CD4-positive, alpha-beta T cell treated with Interleukin-17A for 4 hours (primary cell): ENCODE measurements at places on chromosomes 7 and 10.

GRCh38 chr7:54543051-54543488 is 895 bp downstream of the VSTM2A start:
- DNase-seq: no peak

DNA sequence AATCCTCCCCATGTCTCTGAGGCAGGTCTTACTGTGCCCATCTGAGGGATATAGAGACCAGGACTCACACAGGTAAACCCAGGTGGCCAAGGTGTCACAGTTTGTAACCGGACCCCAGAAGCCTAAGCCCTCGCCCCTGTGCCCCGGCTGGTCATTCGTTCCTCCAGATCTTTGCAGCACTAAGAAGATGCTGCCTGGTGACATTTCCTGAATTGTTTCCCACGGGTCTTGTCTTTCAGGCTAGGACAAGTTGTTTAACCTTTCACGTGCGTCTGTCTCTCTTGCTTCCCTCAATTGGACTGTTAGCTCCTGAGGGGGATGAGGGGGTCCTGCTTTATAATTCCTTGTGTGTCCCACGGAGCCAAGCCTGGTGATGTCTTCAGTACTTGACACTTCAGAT is 158.0 kb downstream of the KCNMA1 start:
- DNase-seq: no peak

DNA sequence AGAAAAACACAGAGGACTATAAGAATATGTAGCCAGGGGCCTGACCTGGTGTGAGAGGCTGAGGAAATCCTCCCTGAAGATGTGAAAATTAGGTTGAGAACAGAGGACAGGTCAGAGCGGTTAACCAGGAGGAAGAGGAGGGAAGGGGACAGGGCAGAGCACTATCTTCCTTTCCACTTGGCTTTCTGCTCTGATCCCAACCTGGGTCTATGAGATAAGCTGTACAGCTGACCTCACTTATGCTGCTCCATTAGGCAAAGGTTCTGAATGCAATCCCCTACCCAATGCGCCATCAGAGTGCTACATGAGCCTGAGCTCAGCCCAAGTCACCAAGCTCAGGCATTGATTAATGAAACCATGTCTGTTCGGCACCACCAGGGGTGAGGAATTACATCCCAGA is 10.5 kb downstream of the LIPA start:
- no peak for DNase-seq

- no peak for DNase-seq
These were observed 504.9 kb downstream of the PTPRN2 start for GRCh38 chr7:158082761-158083160.

DNA sequence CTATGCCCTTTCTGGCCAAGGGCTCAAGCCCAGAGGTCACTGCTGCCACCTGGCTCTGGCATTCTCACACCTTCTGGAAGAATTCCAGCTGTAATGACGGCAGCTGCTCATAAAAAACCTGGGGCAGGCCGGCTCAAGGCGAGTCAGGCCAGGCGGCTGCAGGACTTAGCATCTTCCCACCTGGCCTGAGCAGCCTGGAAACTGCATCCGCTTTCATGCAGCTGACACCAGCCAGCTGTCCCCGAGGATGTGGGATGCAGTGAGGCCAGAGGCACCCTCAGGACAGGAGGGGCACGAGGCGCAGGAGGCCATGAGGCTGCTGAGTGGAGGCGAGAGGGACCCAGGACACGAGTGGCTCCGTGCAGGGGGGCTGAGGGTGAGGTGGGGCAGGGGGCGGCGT is 47.5 kb upstream of the ADGRA1 start:
- no peak for DNase-seq

DNA sequence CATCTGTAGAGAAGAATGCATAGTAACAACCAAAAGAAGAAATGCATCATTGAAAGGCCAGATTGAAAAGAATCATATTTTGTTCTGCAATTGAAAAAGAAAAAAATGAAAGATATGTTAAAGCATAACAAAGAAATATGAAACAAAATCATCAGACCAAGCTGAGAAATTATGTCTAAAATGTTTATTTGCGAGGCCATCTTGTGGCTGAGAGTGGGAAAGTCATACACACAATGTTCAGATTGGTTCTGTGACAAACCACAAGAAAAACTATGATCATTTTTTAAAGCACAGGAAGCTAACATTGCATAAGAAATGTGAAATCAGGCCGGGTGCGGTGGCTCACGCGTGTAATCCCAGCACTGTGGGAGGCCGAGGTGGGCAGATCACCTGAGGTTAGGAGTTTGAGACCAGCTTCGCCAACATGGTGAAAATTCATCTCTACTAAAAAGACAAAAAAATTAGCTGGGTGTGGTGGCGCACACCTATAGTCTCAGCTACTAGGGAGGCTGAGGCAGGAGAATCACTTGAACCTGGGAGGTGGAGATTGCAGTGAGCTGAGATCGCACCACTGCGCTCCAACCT is 36.6 kb downstream of the ABCB5 start:
- DNase-seq: no peak

GRCh38 chr7:132004529-132004928 is 448.1 kb upstream of the PODXL start:
- no peak for DNase-seq

- no peak for DNase-seq
These were observed 10.0 kb downstream of the CYP3A5 start for GRCh38 chr7:99669782-99670181.

DNA sequence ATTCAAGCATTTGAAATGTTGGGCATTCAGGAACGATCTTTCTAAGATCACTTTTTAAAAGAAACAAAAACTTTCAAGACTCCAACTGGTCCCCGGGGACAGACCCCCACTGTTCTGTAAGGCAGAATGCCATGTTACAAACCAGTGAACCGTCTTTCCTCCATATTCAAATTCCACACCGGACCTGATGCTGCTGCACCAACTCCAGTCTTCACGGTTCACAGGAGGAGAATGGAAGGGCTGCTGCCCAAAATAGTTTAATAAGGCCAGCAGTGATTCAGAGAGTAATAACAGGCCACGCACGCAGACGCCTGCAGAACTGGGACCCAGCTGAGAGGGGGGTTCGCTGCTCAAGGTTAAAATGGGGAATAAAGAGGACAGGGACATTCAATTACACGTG is 47.2 kb downstream of the OSBPL3 start:
- no peak for DNase-seq

DNA sequence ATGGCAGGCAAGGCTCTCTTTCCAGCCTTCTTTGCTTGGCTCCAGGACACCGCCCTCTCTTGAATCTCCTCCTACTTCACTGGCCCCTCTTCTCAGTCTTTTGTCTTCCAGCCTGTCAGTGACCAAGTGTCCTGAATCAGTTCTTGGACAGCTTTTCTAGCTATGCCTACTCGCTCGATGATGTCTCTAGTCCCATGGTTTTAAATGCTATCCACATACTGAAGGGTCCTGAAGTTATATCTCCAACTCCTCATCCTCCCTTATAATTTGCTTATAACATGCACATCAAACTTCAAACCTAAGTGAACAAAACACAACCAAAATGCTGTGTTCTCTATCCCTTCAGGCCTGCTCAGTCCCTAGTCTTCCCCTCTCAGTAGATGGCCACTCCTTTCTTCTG is 5.0 kb upstream of the GOLGA7B start:
- no peak for DNase-seq

- DNase-seq: no peak
These were observed 850.6 kb downstream of the TYW1 start for GRCh38 chr7:67847092-67847787.

- no peak for DNase-seq
These were observed 17.4 kb downstream of the ITGB1 start for GRCh38 chr10:32940321-32941301.

- peak; percentile 39 for DNase-seq
These were observed 1.5 kb downstream of the MAFK start for GRCh38 chr7:1531979-1532455.

DNA sequence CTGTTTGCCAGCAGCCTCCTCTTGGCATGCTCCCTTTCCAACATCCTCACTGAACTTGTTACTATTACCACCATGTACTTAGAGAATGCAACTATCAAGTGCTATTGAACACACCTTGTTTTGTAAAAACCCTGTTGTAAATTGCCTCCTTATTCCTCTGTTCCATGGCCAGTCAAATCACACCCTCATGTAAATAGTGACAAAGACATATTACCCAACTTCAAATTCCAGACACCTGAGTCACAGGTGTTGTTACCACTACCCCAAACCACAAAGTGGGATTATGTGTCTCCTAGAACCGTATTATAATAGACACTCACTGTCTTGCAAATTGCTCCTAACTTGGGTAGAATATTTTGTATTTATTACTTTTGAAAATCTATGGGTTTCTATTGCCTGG is 263.2 kb upstream of the C7orf33 start:
- no peak for DNase-seq

DNA sequence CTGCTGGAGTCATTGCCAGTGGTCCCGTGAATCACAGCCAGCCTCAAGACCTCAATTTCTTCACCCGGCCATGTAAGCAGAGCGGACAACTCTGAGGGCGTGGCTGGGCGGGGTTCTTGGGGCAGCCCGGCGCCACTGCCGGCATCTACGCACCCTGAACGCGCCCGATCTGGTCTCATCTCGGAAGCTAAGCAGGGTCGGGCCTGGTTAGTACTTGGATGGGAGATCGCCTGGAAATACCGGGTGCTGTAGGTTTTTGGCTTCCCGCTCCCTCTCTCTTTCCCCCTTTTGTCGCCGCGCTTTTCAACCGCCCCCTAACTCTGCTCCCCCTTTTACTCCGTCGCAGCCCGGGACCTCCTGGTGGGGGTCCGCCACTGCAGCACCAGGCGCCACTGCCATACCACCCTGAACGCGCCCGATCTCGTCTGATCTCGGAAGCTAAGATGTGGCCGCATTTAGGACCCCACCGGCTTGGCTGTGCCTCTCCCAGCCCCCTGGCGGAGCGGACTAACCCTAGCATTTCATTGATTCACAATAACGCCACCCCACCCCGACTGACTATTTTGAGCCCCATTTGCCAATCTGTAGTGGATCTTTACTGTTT is 25.3 kb downstream of the GARIN1A start:
- peak; percentile 22 for DNase-seq

- DNase-seq: no peak
These were observed 38.9 kb downstream of the JAKMIP3 start for GRCh38 chr10:132104471-132105301.

- DNase-seq: no peak
These were observed 182.9 kb upstream of the PRKCQ start for GRCh38 chr10:6763001-6763400.

GRCh38 chr10:133198621-133199487 is 31.2 kb upstream of the UTF1 start:
- no peak for DNase-seq

GRCh38 chr10:59508296-59508695 is 145.9 kb upstream of the FAM13C start:
- DNase-seq: no peak

GRCh38 chr7:153190452-153190851 is 430.9 kb downstream of the ACTR3B start:
- no peak for DNase-seq

DNA sequence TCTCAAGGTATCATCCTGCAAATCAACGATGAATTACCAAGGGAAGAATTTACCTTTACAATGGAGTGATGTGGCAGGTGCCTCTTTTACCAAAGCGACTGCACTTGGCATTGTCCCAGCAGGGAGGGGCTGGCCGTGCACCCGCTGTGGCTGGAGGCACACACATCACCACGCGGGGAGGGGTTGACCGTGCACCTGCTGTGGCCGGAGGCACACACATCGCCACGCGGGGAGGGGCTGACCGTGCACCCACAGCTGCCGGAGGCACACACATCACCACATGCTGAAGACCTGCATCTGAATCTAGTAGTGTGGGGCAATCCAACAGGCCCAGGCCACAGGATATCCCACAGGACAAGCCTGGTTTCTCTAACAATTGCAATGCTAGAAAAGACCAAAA is 493.5 kb downstream of the DNAJB6 start:
- DNase-seq: no peak

- peak; percentile 54 for DNase-seq
These were observed 6.7 kb downstream of the ATP6V1F start for GRCh38 chr7:128869138-128869943.

GRCh38 chr10:33067917-33068316 is 109.9 kb upstream of the ITGB1 start:
- no peak for DNase-seq

- no peak for DNase-seq
These were observed 158.6 kb downstream of the CREB5 start for GRCh38 chr7:28570970-28571288.

- peak; percentile 30 for DNase-seq
These were observed 170.8 kb upstream of the HABP2 start for GRCh38 chr10:113381981-113382509.

DNA sequence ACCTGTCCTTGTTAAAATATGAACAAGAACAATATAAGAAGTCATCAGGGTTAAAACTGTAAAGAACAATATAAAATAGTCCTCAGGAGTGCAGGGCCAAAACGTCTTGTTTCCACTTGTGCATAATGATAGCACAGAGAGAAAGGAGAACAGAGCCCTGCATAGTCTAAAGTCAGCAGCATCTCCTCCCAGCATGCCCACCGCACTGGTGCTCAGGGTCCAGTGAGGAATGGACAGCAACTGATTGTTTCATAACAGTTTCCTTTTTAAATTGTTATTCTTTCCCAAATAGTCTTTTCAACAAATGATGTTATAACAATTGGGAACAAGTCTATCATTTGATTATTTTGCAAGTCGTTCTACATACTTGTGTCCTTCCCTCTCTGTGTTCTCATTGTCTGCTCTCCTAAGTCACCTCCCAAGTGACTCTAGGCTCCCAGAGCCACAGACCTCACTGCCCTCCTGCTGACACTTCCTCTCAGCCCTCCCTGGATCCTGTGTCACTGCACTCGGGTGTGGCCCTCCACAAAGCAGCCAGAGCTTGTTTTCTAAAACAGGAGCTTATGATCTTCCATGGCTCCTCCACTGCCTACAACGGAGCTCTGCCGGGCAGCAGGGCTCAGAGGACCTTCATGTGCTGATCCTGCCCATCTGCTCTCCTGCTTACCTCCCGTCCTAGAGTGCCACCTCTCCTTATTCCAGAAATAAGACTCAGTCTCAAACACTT is 27.6 kb downstream of the COBL start:
- no peak for DNase-seq

DNA sequence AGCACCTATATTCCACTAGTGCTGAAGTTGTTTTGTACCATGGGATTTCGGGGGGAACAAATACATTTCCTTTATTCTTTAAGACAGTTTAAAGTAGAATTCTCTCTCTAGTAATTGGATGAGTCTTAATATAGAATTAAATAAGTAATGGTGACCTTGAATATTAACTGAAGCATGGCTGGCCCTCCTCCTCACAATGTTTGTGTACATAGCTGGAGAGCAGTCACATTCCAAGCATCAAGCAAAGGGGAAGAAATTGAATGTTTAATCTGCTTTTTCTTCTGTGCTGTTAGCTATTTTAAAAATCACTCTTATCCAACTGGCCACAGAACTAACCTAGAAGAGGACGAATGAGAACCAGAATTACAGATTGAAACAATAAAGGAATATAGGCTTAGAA is 906.9 kb downstream of the CCSER2 start:
- DNase-seq: no peak

GRCh38 chr10:13347043-13347499 is 1.0 kb downstream of the SEPHS1 start:
- peak; percentile 43 for DNase-seq

- DNase-seq: no peak
These were observed 137.9 kb upstream of the LYZL1 start for GRCh38 chr10:29151005-29151404.
